OCI-LY7 (cell line): ENCODE measurements at places on chromosomes 12 and 14.

- DNase-seq = no peak
These were observed 53.1 kb upstream of the NAP1L1 start for GRCh38 chr12:76137606-76138005.

GRCh38 chr14:93330609-93331000 lies 2.2 kb downstream of the BTBD7 start:
- DNase-seq = no peak

DNA sequence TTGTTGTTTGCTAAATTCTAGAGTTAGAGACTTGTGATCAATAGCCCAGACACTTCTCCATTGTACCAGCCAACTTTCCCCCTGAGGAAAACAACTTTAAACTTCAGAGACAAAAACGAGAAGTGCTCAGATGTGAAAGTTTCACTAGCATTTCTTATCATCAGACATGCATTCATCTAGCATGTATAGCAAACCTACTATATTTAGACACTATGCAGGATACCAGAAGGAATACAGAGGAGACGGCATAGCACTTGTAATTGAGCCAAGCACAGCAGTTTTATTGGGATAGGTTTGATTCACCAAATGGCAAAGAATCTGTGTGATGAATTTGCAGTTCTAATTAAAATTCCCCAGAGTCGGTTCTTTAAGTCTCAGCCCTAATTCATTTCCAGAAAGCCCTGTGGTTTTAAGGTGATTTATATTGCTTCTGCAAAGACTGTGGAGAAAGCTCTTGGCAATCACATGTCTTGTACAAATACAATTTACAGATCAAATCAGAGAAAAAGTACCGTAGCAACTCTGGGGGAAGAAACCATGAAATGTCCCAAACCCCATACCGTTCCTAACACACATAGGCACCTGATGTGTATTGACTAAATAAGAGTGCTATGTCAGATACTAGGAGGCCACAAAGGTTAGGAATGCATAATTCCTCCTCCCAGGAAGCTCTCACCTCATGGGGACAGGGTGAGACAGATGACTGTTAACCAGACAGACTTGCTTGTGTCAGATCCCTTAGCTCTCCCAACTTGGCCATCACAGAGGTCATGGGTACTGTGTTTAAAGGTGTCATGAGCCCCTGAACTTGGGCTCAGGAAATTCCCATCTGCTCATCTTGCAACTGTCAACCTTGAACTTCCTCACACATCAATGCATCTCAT lies 69.6 kb upstream of the KRAS start:
- peak; percentile 27 for DNase-seq

GRCh38 chr12:90989686-90990111 lies 15.1 kb downstream of the EPYC start:
- no peak for DNase-seq

DNA sequence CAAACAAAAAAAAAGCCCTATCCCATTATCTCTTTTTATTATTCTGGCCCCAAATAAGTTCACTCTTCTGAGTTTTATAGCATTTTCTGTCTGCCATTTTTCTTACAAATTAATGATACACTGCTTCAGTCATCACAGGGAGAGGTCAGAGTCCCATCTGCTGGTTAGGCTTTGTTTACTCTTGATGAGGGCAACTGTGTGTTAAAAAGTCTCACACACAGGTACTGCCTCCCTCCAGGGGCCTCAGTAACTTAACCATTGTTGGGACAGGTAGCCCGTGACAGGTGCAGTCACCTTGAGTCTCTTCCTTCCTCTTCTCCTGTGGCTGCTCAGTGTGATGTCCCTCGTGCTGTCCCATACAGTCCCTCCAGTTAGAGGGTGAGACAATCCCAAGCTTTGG lies 45.5 kb upstream of the SEL1L start:
- DNase-seq = no peak

GRCh38 chr12:89971880-89972279 lies 263.2 kb upstream of the ATP2B1 start:
- DNase-seq = no peak

DNA sequence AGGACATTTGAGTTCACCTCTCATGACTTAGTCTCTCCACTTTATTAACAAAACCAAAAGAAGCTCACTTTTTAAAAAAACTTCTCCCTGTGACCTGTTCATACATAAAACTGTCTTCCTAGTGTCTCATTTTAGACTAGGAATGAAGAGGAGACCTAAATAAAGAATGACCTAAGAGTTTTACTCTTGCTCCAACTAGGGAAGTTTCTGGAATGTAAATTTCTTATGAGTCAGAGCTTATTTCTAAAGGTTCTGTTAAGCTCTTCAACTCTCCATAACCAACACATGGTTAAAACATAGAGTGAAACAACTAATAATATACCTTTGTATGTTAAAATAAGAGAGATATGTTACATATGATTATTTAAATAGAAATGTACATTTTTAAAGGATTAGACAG lies 369.8 kb downstream of the EMP1 start:
- DNase-seq = no peak

GRCh38 chr14:39762576-39763401 lies 330.6 kb upstream of the FBXO33 start:
- peak; percentile 78 for DNase-seq

GRCh38 chr12:24773996-24774395 lies 174.9 kb downstream of the BCAT1 start:
- no peak for DNase-seq
